ENCODE measurements at places on chromosomes 1 and 21.

GRCh38 chr1:156673387-156674121, 3.7 kb downstream of the NES start:
- DNase-seq, result no peak

DNA sequence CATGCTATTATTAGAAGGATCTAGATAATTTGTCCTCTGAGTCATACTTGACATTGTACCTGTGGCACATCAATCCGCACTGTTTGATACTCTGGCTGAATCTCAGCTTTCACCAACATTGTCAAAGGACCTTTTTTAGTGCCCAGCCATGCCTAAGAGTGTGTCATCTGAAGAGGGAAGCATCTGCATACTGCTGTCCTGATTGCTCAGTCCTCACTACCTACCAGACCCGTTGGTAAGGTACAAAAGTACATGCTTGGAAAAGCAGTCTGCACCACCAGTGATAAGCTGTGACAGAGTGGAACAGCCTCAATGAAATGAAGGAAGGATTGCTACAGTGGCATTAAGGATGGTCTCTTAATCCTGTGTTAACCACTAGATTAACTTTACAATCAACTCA, 17.1 kb downstream of the SYNC start:
- DNase-seq, result no peak

GRCh38 chr1:151547119-151547899, 7.2 kb downstream of the TUFT1 start:
- DNase-seq, result no peak

- DNase-seq, result no peak
Measured at GRCh38 chr1:246669659-246670058, 54.5 kb upstream of the SCCPDH start.

- DNase-seq, result no peak
Measured at GRCh38 chr1:86104606-86105532, 51.7 kb downstream of the COL24A1 start.

DNA sequence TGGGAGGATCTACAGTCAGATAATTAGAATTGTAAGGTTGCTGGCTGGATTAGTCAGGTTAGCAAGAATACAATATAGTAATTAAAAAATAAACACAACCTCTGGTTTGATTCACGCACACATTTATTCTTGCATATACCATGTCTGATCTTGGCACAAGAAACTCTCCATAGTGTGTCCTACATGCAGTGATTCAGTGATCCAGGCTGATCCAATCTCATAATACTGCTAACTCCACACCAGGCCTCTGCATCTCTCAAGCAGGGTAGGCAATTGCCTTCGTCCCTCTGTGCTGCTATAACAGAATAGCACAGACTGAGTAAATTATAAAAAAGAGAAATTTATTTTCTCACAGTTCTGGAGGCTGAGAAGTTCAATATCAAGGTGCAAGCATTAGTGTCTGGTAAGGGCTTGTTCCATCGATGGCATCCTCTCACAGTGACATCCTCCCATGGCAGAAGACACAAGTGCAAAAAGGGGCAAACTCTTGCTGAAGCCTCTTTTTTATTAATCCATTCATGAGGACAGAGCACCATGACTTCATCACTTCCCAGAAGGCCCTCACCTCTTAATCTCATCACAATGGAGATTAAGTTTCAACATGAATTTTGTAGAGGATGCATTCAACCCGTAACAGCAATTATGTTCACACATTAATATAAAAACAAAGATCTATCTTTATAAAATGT, 741.0 kb upstream of the NCAM2 start:
- no peak for DNase-seq
